ENCODE measurements at places on chromosomes 16 and 17.

GRCh38 chr17:48577946-48578615 is at the start of gene HOXB4:
HOXB4 (minus strand) TSS chr17:48578350; CDS start chr17:48578319, 31 bp downstream.
- DNase-seq, result peak; percentile 77

DNA sequence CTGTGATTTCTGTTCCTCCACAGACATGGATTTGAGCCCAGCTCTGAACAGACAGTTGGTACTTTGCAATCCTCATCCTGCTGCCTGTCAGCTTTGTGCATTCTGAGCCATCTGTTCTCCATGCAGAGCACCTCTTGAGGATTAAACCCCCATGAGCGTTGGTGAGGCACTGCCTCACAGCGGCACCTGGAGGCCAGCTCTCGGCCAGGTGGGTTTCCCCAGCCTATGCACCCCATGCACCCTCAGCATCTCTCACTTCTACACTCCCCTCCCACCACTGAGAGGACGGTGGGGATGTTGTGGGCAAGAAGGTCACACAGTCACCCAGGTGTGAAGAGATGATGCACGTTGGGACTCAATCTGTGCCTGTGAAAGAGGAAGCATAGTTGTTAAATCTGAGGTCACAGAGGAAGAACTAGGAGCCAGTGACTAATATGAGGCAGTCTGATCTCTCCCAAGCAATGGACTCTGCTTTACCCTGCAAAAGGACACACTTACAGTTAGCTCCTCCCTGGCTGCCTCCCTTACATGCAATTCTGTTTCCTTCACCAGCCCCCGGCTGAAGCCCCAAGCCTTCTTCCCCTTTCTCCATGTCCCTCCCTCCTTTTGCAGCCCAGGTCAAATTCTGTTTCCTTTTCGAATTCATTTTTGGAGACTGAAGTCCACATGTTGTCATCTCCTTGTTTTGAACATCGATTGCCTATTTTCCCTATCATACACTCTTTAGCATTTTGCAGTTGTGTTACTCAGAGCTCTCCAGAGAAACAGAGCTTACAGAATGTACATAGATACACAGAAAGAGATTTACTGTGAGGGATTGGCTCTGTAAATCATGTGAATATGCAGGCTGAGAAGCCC is 58.5 kb downstream of the HS3ST3B1 start:
- DNase-seq, result peak; percentile 90

- no peak for DNase-seq
These were observed 101.2 kb downstream of the PHKB start for GRCh38 chr16:47562366-47562765.

GRCh38 chr16:58299757-58300349 is 5.0 kb upstream of the PRSS54 start:
- DNase-seq, result no peak

GRCh38 chr16:69397821-69398521 is 12.2 kb upstream of the TERF2 start:
- no peak for DNase-seq
